Posterior vena cava (tissue), 2 donors: ENCODE measurements at places on chromosomes 3 and 15. TPM values are rescaled to one million over a fixed set of nuclear protein-coding genes. Genes with fewer than 3 reads are reported as not detected.

GRCh38 chr15:69434238-69434637, 18.4 kb upstream of the RPLP1 start:
- no peak for DNase-seq

- DNase-seq, result no peak
Measured at GRCh38 chr3:157257101-157257500, 97.2 kb upstream of the CCNL1 start.

- DNase-seq, result no peak
Measured at GRCh38 chr3:138296639-138297038, 33.0 kb downstream of the NME9 start.

DNA sequence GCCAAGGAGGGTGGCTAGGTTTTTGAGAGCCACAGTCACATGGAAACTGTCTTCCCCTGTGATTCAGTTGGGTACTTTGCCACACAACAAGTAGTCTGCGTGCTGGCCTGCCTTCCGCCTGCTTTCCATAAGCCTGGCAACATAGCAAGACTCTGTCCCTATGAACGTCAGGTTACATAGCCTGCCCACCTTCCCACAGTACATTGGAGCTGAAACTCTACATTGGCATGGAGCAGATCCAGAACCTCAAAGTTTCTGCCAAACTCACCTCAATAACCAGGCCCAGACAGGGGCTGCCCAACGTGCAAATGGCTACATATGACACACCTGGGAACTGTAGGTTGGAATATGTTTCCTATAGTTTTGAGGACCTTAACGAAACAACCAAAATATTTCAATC, 140.6 kb upstream of the PRICKLE2 start:
- no peak for DNase-seq

- DNase-seq, result no peak
Measured at GRCh38 chr15:91203619-91204203, 103.7 kb downstream of the SV2B start.

DNA sequence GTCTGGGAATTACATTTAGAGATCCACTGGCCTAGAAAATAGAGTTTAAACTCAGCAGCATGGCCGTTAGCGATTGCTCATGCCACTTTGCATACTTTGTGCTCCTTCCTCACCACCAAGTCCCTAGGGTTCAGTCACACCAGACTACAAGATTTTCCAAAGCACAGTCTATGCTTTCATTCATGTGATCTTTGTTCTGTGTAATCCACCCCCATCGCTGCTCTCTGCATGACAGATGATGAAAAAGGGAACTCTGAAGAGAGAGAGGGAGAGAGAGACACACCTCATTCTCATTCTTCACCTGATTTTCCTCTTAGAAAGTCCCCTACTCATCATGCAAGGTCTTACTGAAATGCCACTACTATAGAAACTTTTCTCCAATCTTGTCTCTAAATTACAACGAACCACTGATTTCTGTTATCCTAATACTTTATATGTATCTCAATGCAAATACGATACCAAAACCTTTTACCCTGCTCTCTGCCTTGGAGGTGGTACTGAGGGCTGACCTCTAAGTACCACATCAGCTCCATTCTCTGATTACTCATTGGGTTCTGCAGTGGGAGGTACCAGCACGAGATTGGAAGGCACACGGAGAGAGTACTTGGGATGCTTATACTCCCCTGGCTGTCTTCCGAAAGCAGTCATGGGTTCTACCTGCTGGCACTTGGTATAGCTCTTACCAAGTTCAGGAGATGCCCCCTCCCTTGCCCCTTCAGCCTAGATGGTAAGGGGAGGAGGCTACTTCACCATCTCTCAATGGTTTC, 1.1 kb upstream of the PARP15 start:
- no peak for DNase-seq

DNA sequence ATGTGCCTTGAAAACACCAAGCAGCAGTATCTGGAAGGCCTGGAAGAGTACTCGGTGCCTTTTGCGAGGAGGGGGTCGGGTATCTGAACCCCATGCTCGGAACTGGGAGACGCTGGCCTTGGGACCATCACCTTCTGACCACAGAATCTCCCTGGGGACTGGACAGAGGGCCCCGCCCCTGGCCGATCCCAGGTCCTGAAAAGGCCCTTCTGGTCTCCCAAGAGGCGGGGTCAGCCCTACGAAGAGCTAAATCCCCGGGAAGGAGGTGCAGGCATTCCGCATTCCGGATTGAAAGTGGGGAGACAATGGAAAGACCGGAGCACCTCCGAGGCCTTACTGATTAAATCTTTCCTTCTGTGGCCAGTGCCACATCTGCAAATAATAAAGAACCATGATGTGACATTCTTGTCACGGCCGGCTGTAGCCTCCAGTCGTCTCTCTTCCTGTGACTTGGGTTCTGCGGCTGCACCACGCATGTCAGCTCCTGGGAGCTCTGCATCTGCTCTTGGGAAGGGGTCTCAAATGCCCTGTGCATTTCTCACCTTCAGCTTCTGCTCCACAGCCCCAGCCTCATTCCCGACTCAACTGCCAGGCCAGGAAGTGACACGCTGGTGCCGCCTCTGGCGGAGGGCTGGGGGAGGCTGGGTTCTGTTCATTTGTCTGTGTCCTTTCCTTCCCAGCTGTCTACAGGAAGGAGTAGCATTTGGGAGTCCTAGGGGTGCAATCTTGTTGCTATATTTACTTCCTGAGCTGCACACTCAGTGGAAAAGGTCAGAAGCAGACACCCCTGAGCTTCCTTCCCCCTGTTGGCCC, 173.5 kb downstream of the KLF13 start:
- DNase-seq, result peak; percentile 70

DNA sequence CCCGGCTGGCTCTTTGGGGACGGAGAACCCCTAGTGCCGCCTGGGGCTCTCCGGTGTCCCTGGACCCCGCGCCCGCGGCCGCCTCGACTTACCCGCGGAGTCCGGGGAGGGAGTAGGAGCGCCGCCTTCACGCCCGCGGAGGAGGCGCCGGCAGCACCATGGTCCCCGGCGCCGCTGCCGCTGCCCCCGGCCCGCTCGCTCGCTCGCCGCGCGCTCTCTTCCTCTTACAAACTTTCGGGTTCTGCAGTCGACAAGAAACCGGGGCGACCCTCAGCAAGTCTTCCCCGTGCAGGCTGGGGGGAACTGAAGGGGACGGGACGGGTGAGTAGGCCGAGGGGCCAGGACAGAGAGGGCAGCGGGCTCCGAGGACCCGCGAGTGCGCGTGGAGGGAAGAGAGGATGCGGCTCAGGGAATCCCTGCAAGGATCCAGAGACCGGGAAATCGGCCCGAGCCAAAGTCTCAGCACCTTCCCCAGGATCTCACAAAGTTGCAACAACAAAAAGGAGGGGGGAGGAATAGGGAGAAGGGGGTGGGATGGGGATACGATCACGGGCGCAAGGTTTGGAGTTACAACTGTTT, 2.0 kb downstream of the FOXP1 start:
- peak; percentile 85 for DNase-seq

Gene PLA2G4D
- not detected for total RNA-seq

Gene TGM5
- 0.56 TPM for total RNA-seq

Gene IL17RD
- total RNA-seq, result 17.9 TPM
